Skin of body (tissue), 3 donors: ENCODE measurements at places on chromosomes 16 and 17. TPM values are rescaled to one million over a fixed set of nuclear protein-coding genes. Genes with fewer than 3 reads are reported as not detected.

NLGN2 gene
- 8.8 TPM for total RNA-seq

- DNase-seq = no peak
Observed at GRCh38 chr17:81957691-81958432, 3.1 kb downstream of the NOTUM start.

GRCh38 chr16:53761962-53762703, 58.2 kb downstream of the FTO start:
- no peak for DNase-seq

GRCh38 chr16:20415541-20415940, 6.2 kb downstream of the ACSM5 start:
- no peak for DNase-seq

GRCh38 chr16:74623839-74624235, 16.9 kb upstream of the GLG1 start:
- DNase-seq = no peak

DNA sequence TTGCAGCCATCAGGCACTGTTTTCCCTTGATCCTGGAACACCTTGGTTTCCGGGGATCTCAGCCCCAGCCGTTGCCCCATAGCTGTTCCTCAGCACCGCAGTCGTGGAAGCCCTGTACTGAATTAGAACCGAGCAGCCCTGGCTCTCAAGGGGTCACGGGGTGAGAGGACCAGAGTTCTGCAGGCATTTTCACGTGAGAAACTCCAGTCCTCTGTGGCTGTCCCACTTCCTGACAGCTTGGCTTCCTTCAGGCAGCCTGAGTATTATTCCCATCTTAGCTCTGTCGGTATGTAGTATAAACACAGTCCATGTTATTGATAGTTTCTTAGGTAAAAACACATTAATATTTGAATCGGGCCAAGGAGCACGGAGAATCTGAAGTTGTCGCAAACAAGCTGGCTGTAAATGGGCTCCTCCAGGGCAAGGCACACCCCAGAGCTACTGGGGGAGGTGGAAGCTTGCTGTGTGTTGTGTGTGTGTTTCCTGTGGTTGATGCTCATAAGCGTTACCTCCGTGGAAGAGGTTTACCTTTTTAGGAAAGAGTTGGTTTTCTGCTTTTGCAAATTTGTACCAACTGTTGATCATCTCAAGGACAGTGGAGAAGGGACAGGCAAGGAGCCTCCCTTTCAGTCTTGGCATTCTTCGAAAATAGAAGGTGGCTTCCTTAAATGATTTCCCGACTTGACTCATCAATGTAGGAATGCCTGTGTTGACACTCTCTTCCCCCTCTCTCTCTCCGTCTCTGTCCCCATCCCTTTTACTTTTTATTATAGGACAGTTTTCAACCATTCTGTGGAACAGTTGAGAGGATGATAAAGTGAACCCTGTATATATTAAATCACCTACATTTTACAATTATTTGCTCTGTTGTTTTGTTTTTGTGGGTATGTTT, 208.9 kb upstream of the CHMP6 start:
- DNase-seq = no peak
